Epithelial cell of esophagus (primary cell): ENCODE measurements at places on chromosomes 11 and 22.

GRCh38 chr11:22774716-22775115 lies 54.9 kb downstream of the SVIP start:
- no peak for DNase-seq

- no peak for DNase-seq
These were observed 5.5 kb upstream of the SHISA8 start for GRCh38 chr22:41920271-41920976.

DNA sequence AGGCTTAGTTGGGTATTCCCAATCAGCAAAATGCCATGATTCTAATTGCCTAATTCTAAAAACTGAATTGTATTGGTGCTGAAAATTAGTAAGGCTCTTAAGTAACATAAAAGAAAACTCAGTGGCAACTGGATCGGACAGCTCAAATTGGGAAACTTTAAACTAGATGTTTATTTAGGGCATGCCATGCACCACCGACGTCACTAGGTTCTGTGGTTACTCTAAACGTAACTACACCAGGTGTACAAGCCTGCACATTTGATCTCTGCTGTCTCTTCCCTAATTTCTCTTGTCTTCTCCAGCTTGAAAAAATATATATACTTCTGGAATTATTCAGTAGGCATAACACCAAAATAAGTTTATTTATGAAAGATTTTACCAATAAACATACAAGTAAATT lies 378.2 kb downstream of the DCDC1 start:
- no peak for DNase-seq

DNA sequence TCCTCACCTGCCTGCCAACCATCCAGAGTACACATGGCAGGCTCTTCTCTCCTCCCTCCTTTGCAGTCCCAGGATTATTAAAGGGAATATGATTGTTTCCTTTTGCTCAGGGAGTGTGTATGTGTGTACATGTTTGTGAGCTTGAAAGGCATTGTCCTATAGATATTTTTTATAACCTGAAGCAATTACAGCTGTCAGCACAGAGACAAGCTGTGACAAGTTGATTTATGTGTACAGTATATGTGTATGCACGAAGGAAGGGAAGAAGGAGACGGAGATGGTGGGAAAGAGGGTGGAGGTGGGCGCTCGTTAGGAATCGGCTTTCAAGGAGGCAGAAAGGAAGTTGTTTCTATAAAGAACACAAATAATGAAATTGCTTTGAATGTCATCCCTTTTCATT lies 537.0 kb downstream of the NTM start:
- peak; percentile 62 for DNase-seq

DNA sequence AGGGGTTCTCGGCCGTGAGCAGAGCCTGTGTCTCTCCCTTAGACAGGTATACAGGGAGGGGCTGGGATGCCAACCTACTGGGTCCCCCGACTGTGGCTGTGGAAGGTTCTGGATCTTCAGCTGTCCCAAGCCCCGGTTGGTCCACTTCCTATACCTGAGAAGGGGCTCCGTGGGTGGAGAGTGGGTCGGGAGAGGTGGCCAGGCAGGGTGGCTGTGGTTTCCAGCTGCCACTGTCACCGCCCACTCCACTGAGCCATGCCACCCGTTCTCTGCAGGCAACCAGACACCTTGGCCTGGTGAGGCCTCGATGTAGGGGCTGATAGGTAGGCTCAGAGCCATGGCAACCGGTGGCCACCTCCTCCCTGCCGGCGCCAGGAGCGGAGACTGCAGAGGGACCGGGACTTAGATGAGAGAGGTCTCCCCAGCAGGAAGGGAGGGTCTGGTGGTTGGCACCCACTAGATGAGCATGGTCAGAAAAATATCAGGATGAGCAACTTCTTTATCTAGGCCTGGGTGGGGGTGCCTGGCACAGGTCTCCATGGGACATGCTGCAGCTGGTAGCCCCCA lies 53.8 kb downstream of the TRIOBP start:
- DNase-seq: no peak

- DNase-seq: no peak
These were observed 177.3 kb downstream of the ADAMTS15 start for GRCh38 chr11:130625578-130626306.

DNA sequence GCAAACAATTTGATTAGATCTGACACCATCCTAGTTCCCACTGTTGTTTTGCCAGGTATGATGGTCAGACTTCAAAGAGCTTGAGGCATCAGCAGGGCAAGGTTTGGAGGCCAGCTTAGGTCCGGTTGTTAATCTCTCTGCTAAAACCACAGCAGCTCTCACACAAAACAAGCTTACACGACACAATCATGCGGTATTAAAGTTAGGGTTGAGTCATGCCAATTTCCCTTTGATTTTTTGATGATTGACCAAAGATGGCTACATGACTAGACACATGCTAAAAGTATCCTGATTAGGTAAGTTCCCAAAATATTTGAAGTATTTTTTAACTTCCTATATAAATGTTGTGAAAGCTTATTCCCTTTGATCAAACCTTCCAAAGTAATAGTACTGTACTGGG lies 145.9 kb downstream of the ELP4 start:
- DNase-seq: peak; percentile 85
